ENCODE measurements at places on chromosomes 11 and 22. TPM values are rescaled to one million over a fixed set of nuclear protein-coding genes. Genes with fewer than 3 reads are reported as not detected.

The LRP4 gene
- total RNA-seq, result 9.2 TPM

The KCNA4 gene
- total RNA-seq, result 1.3 TPM

DNA sequence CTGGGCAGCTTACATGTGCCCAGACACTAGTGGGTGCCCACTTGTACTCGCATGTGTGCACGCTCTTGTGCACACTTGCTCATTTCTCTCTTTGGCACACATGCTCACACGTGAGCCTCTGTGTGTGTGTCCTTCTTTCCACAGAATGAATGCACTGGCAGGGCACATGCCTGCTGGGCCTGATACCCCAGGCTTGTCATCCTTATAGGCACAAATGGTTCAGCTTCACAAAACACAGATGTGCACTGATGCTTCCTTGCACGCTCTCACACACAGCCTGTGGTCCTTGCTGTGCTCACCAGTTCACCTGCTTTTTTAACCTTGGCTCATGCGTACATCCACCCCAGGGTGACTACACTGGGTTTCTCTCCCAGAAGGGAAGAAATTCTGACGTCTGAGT, 174.8 kb downstream of the BUD13 start:
- H3K4me1 ChIP-seq, result no peaks in the 10 kb centered on the region
- no peaks in the 10 kb centered on the region for H3K36me3 ChIP-seq

GRCh38 chr22:48395201-48395600, 1432.5 kb downstream of the BRD1 start:
- no peaks in the 10 kb centered on the region for H3K27me3 ChIP-seq
- no peaks in the 10 kb centered on the region for H3K36me3 ChIP-seq
- H3K4me1 ChIP-seq, result peaks cover 12% of the 10 kb centered on the region

GRCh38 chr11:10969387-10969786, 111.5 kb upstream of the ZBED5 start:
- H3K27ac ChIP-seq, result no peak overlapping the region
- H3K4me1 ChIP-seq, result peaks cover 7% of the 10 kb centered on the region
- no peak for DNase-seq

- no peak for DNase-seq
- H3K4me1 ChIP-seq, result no peaks in the 10 kb centered on the region
- peaks cover 3% of the 10 kb centered on the region for H3K36me3 ChIP-seq
- H3K27me3 ChIP-seq, result no peaks in the 10 kb centered on the region
- no peak overlapping the region for H3K27ac ChIP-seq
Measured at GRCh38 chr11:25587496-25587895, 744.4 kb upstream of the ANO3 start.

DNA sequence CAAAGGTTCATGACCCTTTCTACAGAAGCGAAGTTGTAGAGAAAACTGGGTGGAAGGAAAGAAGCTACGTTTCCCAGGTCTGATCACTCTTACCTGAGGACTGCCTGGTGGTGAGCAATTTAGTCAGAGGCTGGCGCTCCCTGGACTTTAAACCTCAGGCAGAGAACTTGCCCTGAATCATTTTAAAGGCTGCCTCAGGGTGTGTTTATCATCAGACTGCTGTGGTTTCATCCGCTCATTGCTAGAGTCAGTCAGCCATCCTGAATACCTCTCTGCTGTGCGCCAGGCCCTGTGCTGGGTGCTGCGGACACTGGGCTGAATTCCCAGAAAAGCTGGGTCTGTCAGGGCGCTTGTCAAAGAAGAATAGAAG, 2.7 kb downstream of the DTX4 start:
- H3K27ac ChIP-seq, result peak overlapping the region; percentile 63
- H3K36me3 ChIP-seq, result no peaks in the 10 kb centered on the region
- peaks cover 65% of the 10 kb centered on the region for H3K4me1 ChIP-seq
- no peak for DNase-seq

GRCh38 chr11:69380921-69381581, 87.1 kb downstream of the MYEOV start:
- H3K27ac ChIP-seq, result no peak overlapping the region
- H3K4me3 ChIP-seq, result no peak overlapping the region
- H3K36me3 ChIP-seq, result no peaks in the 10 kb centered on the region
- no peak for DNase-seq

GRCh38 chr22:17964643-17965042, 59.7 kb downstream of the MICAL3 start:
- no peak for DNase-seq
- no peaks in the 10 kb centered on the region for H3K27me3 ChIP-seq
- H3K36me3 ChIP-seq, result no peaks in the 10 kb centered on the region
- H3K4me3 ChIP-seq, result no peak overlapping the region
- peak overlapping the region; percentile 73 for H3K27ac ChIP-seq

Data from neural progenitor cell (in vitro differentiated cells).